Epithelial cell of prostate (primary cell): ENCODE measurements at places on chromosomes 6 and 20.

- DNase-seq = no peak
Observed at GRCh38 chr6:159074120-159074684, 29.4 kb upstream of the TAGAP start.

GRCh38 chr6:128848212-128848935 is 34.6 kb upstream of the LAMA2 start:
- no peak for DNase-seq

- no peak for DNase-seq
Observed at GRCh38 chr20:48714764-48715163, 113.0 kb downstream of the PREX1 start.

DNA sequence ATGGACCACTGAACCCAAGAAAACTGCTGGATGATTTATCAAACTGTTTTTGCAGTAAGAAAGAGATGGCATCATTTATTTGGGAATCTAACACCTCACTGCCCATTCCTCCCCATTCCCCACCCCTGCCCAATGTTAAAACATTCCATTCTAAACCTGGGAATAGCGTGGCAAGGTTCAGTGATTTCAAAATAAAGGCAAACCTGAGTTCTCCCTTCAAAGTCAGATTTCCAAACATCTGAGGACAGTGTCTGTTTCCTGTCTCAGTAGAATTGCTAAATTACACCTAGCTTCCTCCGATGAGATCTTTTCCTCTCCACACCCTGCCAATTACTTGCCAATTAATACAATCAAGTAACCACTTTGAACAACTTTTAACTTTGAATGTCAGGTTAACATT is 127.4 kb upstream of the ARMC2 start:
- DNase-seq = no peak

- DNase-seq = no peak
Observed at GRCh38 chr6:40855168-40855880, 183.7 kb downstream of the UNC5CL start.

DNA sequence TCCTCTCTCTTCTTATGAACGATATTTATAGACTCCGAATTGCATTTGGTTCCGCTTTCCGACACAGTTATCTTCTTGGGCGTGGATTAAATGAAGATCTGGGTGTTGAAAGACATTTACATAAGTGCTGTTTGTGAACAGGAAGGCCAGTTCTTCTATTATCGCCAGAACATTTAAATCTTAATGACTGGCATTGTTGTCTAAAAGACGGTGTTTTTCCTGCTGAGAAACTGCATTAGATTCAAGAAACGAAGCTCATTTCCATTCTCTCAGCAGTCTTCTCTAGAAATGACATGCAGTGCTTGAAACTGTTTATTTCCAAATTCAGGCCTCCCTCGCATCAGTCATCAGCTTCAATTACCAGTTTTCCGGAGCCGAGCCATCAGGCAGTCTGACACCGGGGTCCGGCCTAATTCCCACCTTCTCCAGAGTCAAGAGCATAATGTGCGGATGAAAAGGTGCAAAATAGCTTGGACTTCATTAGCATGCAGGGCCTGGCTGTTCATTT is 16.0 kb downstream of the LINC00237 start:
- DNase-seq = no peak

- DNase-seq = no peak
Observed at GRCh38 chr20:25214819-25215218, 19.3 kb downstream of the ENTPD6 start.

GRCh38 chr6:165988302-165988756 is 179.3 kb downstream of the TBXT start:
- DNase-seq = no peak

- peak; percentile 40 for DNase-seq
Observed at GRCh38 chr20:10573273-10573950, 100.4 kb downstream of the JAG1 start.

GRCh38 chr6:5302995-5303622 is 41.8 kb downstream of the FARS2 start:
- peak; percentile 20 for DNase-seq

DNA sequence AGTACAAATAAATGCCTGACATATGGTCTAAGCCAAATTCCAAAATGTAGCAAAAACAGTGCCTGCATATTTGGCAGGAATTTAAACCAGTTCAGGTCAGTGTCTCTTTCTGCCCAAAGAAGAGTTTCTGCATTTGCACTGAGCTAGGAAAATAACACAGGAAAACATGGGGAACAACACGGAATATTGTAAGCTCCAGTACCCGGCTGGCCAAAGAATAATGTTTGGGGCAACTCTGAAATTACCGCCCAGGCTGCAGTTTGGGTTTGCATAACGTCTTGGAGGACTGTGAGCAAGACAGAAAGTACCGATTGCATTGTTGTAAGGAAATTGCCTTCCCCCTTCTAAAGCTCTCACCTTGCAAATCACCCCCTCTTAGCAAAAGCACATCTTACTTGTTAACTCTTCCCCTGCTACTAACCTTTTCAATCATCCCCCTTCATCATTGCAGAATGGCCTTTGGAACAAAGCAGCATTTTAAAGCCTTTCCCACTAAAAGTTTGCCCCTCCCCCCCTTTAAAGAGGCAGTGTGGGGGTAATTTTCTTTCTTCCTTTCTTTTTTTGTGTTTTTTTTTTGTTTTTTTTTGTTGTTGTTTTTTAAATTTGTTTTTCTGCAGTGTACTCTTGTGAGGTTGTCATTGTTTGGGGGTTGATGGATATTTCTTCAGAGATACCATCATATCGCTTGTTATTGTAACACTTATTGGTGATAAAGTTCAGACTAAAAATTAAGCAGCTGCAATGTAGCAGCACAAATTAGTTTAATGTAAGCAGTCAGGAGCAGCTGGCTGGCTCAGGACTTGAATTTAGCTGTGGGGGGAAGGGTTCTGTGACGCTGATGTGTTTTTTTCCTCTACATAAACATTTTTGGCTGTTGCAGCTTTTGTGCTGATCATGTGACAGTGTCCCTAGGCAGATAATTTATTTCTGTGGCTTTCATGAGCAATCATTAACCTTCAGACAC is 100.0 kb upstream of the CITED2 start:
- no peak for DNase-seq

DNA sequence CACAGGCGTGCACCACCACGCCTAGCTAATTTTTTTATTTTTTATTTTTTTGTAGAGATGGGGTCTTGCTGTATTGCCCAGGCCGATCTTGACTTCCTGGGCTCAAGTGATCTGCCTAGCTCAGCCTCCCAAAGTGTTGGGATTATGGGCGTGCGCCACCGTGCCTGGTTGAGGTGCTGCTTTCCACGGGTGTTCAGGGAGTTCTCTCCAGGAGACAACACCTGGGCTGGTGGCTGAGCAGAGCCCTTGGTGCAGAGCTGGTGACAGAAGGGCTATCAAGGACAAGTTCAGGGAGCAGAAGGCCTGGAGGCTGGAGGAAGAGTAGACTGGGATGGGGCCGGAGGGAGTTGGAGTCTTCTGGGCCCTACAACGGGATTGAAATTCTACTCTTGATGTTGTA is 34.6 kb downstream of the TFAP2C start:
- no peak for DNase-seq

- no peak for DNase-seq
Observed at GRCh38 chr6:34515473-34516387, 40.4 kb downstream of the SPDEF start.

GRCh38 chr6:35078896-35079295 is 62.2 kb downstream of the TCP11 start:
- no peak for DNase-seq

DNA sequence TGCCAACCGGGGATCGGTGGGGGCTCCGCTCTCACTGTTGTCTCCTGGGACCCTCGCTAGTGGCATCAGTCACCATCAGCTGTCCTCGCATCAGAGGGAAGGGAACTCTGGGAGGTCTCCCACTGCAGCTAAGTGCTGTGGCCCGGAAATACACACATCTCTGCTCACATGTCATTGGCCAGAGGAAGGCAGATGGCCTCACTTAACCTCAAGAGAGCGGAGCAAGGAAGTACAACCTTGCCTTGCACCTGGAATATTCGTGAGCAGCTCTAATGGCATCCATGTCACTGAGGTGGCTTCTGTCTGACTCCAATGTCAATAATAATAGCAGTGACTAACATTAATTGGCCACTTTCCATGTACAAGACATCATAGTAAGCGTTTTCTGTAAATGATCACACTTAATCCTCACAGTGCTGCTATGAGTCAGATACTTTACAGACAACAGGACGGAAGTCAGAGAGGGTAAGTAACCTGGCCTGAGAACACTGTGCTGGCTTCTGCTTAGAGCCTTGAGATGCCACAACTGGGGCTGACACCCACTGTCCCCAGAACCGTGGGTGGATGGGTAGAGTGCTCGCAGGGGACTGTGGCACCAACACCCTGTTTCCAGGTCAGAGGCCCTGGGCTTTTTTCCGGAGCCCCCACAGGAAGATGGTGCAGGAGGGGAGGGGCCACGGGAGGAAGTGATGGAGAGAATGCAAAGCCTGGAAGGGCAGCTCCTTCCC is 6.0 kb downstream of the LHFPL5 start:
- DNase-seq = peak; percentile 96

DNA sequence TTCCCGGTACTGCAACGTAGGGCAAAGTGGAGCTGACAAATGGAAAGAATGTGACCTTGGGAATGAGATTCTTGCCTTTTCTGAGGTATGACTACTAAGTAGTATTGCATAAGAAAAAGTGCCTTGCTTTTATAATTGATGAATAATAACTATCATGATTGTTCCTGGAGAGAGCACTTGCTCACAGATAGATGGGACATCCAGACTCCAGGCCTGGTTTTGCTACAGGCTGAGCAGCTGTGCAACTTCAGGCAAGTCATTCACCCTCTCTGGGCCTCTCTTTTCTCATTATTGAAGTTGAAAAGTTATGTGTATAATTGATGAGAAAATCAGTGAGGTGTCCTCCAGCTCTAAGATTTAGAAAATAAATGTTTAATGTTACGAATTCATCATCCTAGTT is 53.6 kb upstream of the MBOAT1 start:
- DNase-seq = no peak

GRCh38 chr6:102749210-102749971 is 1355.9 kb downstream of the GRIK2 start:
- no peak for DNase-seq

DNA sequence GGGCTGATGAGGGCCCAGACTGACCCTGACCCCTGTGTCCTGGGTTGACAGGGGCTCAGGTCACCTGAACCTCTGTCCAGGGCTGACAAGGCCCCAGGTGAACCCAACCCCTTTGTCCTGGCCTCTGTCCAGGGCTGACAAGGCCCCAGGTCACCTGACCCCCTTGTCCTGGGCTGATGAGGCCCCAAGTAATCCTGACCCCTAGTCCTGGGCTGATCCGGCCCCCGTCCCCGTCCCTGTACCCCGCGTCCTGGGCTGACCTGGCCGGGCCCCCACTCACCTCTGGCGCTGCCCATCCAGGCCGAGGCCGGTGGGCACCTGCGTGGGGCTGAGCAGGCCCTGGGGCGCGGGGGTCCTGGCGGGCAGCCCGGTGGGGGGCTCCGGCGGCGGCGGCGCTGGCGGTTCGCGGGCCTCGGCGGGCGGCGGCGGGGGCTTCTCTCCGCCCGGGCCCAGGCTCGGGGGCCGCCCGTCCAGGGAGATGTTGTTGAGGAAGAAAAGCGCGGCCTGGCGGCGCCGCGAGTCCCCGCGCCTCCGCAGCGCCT is 379 bp downstream of the CABLES2 start:
- no peak for DNase-seq

DNA sequence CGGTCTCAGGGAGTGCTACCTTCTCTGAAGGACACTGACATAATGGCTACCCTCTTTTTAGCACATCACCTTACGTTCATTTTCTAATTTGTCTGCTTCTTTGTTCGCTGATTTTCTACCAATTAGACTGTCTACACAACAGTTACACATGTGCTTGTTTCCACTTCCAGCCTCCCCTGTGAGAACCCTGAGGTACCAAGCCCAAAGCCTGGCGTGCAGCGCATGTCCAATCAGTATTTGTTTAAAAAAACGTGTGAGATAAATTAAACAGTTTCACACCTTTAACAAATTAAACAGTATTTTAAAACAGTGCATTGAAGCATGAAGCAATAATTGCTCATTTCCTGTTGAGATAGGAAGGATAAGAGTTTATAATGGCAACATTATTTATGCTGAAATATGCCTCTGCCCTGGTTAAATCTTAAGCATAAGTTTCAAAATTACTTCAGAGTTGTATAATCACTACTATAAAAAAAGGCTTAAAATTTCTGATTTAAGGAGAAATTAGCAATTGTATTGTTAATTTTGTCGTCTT is 88.9 kb downstream of the MAP3K5 start:
- DNase-seq = no peak

DNA sequence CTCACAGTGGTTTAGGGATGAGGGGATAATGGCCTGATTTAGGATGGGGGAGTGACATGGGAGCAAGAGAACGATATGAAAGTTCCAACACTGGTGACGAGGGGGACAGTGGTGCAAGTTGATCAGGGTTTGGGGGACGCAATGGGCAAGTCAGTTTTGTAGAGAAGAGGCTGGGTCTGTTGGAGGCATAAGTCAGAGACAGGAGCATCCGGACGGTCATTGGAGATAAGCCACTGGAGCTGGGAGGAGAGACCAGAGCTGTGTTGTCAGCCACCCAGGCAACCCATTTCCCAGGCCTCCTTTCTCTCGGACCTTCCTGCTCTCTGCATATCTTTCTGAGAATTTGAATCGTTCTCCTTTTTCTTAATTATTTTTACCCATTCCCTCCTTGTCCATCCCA is 9.5 kb downstream of the DNPH1 start:
- DNase-seq = no peak

- DNase-seq = no peak
Observed at GRCh38 chr6:144093658-144094057, 1.7 kb downstream of the SF3B5 start.
